ENCODE measurements at places on chromosomes 4 and X. TPM values are rescaled to one million over a fixed set of nuclear protein-coding genes. Genes with fewer than 3 reads are reported as not detected.

Gene SETD7
- 23.4 TPM for total RNA-seq

Gene STAG2
- 78.0 TPM for total RNA-seq

Gene ADH1A
- not detected for total RNA-seq

Gene CDKL5
- total RNA-seq: 4.9 TPM

GRCh38 chr4:81549984-81550383, 78.3 kb upstream of the RASGEF1B start:
- no peak for DNase-seq

GRCh38 chrX:38273453-38273852, 52.8 kb upstream of the SRPX start:
- DNase-seq: no peak

GRCh38 chrX:34559325-34559724, 97.8 kb downstream of the TMEM47 start:
- no peak for DNase-seq

- DNase-seq: no peak
Observed at GRCh38 chr4:3766785-3767569, 792 bp downstream of the ADRA2C start.

GRCh38 chrX:24838629-24839028, 144.9 kb downstream of the POLA1 start:
- no peak for DNase-seq

GRCh38 chr4:74260036-74260435, 48.2 kb upstream of the EPGN start:
- DNase-seq: no peak

DNA sequence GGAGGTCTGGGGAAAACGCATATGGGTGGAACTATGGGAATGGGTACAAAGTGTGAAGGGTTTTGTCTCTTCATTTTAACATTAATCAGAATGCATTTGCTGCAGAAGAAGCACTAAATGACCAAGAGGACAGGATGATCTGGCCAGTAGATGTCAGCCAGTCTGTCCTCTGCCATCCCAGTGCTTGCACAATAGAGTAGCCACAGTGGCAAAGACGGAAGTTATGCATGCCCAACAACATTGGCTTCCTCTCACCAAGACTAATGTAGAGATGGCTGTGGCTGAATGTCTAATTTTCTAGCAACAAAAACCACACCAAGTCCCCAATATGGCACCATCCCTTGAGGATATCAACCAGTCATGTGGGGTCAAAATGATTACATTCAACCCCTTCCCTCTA, 45.0 kb upstream of the ARHGEF6 start:
- DNase-seq: no peak

- DNase-seq: no peak
Observed at GRCh38 chrX:50456712-50457484, 13.7 kb downstream of the DGKK start.

DNA sequence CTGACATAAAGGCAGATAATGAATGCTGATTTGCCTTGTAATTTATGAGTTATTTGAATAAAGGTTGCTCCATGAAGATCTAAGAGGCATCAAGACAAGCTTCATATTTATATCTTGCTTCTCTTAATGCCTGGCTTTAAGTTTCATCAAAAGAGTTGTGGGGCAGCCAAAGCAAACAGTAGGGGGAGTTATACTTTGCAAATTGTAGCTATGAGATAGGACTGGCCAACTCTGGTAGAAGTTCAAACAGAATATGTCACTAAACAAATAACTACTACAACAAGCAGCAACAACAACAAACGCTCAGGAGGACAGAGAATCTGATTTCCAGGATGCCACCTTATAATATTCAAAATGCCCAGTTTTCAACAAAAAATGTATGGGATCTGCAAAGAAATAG, 69.1 kb upstream of the PLAC1 start:
- no peak for DNase-seq

- no peak for DNase-seq
Observed at GRCh38 chr4:1416051-1416947, 10.1 kb upstream of the NKX1-1 start.

- no peak for DNase-seq
Observed at GRCh38 chrX:75155447-75155826, 646 bp downstream of the ABCB7 start.

- no peak for DNase-seq
Observed at GRCh38 chr4:173404296-173404865, 5.5 kb upstream of the SCRG1 start.

GRCh38 chr4:134936014-134936413, 734.4 kb upstream of the PABPC4L start:
- no peak for DNase-seq

DNA sequence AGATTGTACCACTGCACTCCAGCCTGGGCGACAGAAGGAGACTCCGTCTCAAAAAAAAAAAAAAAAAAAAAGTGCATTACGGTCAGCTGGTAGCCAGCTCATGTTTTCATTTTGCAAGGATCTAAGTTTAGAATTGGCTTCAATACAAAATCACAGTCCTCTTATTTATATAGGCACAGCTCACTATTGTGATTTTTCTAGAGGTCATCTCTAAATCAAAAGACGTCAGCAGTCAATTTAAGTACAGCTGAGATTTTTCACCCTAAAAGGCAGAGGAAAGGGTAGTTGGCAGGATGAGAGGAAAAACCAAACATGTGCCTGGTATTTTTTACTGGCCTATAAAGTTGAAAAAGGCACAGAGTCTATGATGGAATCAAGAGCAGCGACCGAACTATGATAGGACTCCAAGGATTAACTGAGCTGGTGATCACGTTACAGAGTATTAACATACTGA, 30.8 kb downstream of the ASB5 start:
- DNase-seq: no peak

DNA sequence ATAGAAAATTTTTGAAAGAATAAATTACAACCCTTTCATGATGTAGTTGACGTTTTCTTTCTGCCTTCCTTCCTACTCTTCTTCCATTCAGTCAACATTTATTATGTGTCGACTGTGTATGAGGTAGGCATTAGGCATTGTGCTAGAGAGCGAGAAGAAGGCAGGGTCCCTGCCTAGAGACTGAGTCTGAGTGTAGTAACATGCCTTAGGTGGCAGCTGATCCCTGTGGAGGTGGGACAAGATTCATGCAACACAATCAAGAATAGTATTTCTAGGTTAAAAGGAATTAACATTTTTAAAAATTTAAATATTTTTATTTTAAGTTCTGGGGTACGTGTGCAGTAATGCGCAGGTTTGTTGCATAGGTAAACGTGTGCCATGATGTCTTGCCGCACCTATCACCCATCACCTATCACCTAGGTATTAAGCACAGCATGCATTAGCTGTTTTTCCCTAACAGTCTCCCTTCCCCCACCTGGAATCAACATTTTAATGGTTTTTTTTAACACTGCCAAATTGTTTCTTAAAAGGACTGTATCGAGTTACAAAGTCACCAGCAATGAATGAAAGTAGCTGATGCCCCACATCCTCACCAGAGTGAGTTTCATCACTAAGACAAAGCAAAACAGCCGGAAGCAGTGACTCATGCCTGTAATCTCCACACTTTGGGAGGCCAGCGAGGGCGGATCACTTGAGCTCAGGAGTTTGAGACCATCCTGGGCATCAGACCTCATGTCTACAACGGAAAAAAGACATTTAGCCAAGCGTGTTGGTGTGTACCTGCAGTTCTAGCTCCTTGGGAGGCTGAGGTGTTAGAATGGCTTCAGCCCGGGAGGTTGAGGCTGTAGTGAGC, 84.0 kb downstream of the WWC2 start:
- DNase-seq: no peak

DNA sequence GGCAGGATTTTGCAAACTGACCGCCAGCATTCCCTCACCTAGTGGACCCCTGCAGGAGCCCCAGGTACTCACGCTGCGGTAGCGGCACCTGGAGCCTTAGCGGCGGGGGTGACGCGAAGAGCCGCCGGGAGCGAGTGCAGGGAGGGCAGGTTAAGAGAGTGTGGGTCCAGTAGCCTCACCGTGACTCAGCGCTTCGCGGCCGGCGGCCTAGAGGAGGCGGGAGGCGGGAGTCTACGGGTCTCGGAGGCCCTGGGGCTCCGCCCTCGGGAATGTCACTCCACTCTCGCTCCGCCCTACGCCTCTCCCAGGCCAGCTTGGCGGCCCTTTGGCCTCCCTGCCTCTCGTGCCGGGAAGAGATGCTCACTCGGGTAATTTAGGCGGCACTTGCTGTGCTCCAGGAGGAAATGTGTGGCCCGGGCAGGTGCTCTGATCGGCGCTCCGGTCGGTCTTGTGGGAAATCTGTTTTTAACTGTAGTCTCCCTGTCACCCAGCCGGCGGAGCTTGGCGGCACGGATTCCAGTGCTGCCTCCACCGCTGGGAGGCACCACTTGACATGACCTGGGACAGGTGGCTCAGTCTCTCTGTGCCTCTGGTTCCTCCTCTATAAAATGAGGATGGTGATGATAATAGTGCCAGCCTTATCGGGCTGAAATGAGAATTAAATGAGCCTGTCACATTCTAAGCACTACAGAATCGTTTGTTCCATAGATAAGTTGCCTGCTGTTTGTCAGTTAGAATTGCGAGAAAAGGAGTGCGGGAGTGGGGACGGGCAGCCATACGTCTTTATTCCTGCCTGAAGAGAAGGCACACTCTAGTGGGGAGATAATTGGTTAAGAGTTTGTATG, at the start of gene PIR:
Gene PIR (minus strand): TSS at position 216 of the 845 bp plus-strand sequence. CDS start 2,076 bp downstream, outside the sequence.
- DNase-seq: no peak

- no peak for DNase-seq
Observed at GRCh38 chr4:74942918-74943253, 10.0 kb downstream of the PARM1 start.

GRCh38 chr4:173752610-173753230, 222.7 kb upstream of the HAND2 start:
- DNase-seq: no peak

DNA sequence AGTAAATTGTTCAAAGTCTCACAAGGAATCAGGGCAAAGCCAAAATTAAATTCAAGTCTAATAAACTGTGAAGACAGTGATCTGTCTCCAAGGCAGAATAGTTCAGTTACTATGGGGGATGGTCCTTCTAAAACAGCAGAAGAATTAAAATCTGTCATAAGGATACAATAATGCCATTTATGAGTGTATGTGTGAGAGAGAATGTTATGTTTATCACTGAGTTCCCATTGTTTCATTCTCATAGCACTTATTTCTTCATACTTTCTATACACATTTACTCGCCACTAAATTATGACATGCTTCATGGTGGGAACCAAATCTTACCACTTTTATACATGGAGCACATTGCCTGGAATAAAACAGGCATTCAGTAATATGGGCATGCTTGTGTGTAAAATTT, 102.5 kb downstream of the AMMECR1 start:
- no peak for DNase-seq

GRCh38 chrX:135951291-135951690, 22.5 kb downstream of the MMGT1 start:
- DNase-seq: no peak

- no peak for DNase-seq
Observed at GRCh38 chrX:140767646-140768045, 58.1 kb downstream of the LINC00632 start.

- DNase-seq: no peak
Observed at GRCh38 chrX:102840871-102841705, 96.0 kb upstream of the RAB40AL start.

- DNase-seq: no peak
Observed at GRCh38 chr4:173367946-173368345, 2.8 kb upstream of the SAP30 start.

All from esophagus squamous epithelium (tissue), 5 donors.